Stimulated activated CD8-positive, alpha-beta memory T cell treated with anti-CD3 and anti-CD28 coated beads, Interleukin-2, amount 100 ng/mL, for 48 hours (primary cell): ENCODE measurements at places on chromosomes 6 and 20.

DNA sequence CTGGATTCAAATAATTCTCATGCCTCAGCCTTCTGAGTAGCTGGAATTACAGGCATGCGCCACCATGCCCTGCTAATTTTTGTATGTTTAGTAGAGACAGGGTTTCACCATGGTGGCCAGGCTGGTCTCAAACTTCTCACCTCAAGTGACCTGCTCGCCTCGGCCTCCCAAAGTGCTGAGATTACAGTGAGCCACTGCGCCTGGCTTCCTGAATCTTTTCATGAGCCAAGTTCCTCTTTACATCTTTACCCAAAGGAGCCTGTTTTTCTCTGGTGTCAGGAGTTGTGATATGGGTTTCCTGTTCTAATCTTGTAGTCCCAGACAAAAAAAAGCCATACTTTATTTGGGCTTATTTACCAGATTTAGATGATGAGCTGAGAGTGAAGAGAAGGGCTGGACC lies 34.4 kb downstream of the PCNA start:
- no peak for DNase-seq

DNA sequence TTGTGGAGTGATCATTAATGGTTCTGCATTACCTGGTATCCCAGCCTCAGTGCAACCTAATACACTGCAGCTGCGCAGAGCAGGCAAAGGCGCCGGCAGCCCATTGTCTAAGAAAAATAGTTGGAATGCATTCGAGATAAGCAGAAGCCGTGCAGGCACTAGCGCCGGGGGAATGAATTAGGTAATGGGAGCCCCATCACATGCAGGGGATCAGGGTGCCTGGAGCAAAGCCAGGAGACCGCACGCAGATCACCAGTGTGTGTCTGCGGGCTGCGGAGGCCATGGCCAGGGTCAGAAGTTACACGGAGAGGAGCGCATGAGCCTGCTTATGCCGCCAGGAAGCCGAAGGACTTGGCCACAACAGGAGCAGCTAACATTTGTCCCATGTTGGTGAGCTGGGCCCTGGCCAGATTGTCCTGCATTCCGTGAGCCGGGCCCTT lies 156.8 kb downstream of the DLL1 start:
- DNase-seq: no peak

- no peak for DNase-seq
Observed at GRCh38 chr6:17096096-17096495, 5.8 kb upstream of the STMND1 start.

- no peak for DNase-seq
Observed at GRCh38 chr6:106757267-106757666, 127.9 kb downstream of the QRSL1 start.

DNA sequence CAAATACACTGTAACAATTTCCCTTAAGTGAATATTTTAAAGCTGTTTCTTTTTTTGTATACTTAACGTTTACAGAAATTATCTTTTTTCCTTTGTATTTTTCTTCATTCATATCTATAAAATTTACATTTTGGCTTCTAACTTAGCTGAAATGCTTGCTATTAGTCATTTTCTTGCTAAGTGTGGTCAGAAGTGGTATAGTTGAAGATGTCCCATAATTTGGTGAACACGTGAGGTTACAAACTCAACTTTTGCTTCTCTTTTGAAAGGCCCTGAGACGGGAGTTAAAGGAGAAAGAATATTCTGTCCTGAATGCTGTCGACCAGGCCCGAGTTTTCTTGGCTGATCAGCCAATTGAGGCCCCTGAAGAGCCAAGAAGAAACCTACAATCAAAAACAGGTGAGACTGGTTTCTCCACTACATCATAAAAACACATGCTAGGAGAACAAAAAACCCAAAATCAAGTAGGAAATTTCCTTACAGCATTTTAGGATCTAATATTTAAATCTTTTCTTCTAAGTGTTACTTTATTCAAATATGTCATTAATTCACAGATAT lies 445.0 kb downstream of the UTRN start:
- DNase-seq: no peak

DNA sequence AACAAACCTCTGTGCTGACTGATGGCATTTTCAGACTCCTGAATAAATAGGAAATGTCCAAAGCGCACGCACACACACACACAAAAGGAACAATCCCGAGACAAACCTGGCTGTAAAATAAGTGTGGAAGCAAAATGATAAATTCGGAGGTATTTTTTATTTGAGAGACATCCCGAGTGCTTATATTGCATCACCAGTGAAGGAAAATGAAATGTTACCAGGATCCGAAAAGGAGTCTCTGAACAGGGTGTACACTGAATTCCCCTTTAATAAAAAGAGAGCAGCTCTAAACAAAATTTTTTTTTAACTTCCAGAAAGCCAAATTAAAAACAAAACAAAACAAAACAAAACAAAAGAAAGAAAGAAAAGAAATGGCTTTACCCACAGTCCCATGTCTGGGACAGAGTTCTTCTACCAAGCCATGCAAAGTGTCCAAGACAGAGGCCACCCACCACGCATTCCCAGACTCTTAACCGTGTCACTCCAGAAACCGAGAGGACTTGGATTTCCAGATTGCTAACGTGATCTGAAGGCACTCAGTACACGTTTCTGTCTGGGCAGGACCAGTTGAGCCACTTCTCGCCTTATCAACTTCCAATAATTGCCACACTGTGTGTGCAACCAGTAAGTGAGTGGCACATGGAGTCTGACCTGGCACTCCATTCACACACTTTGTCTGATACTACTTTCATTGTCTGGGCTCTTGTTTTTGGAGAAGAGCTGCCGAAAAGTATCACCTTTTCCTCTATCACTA lies 817 bp downstream of the ME1 start:
- DNase-seq: no peak

- DNase-seq: no peak
Observed at GRCh38 chr20:13125486-13125885, 95.6 kb upstream of the ISM1 start.

GRCh38 chr6:115882174-115882573 lies 178.5 kb downstream of the FRK start:
- no peak for DNase-seq

GRCh38 chr6:95543798-95544197 lies 33.5 kb upstream of the MANEA start:
- DNase-seq: no peak

GRCh38 chr6:24522228-24523176 lies 27.7 kb downstream of the ALDH5A1 start:
- DNase-seq: no peak

DNA sequence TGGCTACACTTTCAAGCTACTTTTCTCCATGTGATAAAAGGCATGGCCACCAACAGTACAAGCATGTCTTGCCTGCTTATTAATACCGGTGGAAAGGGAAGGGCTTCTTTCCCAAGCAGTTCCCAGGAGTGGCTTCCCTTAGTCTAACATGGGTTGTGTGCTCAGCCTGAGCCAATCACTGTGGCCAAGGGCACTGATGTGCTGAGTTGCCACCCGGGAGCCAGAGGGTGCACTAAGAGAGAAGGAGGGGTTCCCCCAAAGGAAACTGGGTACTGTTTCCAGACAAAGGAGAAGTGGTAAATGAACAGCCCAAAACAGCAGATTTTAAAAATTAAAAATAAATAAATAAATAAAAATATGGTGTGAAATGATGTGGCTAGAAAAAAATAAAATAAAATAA lies 68.5 kb downstream of the BANF2 start:
- DNase-seq: no peak

DNA sequence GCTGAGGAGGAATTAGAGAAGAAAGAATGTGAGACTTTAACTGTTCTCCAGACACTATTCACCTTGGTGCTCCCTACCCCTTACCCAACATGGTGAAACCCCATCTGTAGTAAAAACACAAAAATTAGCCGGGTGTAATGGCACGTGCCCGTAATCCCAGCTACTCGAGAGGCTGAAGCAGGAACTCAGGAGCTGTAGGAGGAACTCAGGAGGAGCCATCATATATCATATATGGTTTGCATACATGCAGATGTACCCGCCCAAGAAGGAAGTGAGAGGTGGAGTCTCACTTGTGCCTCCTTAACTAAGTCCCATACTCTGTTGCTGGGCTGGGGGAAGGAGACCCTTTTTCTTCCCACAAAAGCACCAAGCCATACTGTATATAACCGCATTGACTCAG lies 35.5 kb upstream of the ME1 start:
- DNase-seq: no peak

DNA sequence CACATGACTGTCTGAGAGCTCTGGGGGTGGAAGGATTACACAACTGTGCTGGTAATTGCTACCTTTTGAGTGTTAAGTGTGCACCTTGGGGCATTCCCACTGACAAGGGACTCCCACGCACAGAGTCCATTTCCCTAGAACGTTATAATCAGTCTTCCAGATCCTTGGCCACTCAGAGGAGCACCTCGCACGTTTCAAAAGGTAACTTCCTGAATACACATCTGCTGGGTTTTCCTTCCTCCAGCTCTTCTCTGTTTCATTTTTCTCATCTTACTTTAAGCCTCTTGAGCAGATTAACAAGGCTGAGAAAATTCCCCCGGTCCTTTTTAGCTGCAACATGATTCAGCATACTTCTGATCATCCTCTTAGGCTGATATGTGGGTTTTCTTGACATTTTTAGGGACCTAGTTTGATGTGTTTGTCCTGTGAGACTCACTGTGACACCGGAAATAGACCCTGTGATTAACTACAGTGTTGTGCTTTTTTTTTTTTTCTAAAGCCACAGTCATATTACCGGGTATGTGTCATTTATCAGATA lies 98.4 kb upstream of the DUSP22 start:
- DNase-seq: no peak

DNA sequence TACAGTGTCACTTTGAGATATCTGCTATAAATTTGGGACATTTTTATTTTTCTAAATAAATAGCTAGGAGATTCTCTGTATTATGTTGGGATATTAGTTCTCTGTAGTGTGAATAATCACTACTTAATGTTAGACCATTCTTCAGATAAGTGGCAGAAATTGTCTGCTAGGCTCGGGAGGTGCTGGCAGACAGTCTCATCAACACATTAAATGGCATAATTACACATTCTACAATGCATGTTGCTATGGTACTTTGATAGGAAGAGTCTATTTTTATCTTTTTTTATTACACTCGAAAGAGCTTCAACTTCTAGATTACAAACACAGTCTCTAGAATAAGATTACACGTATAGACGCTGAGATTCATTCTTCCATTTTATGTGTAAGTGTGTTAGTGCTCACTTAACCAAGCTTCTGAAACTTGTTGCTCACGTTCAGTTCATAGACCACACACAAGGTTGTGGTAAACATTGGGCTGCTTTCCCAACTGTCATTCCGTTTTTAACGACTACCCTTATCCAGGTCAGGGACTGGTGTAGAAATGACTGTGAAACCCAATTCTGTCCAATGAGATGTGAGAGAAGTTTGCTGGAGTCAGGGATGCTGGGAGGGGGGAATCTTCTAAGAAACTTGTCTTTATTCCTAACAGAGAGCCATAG lies 78.6 kb downstream of the TPBG start:
- no peak for DNase-seq

DNA sequence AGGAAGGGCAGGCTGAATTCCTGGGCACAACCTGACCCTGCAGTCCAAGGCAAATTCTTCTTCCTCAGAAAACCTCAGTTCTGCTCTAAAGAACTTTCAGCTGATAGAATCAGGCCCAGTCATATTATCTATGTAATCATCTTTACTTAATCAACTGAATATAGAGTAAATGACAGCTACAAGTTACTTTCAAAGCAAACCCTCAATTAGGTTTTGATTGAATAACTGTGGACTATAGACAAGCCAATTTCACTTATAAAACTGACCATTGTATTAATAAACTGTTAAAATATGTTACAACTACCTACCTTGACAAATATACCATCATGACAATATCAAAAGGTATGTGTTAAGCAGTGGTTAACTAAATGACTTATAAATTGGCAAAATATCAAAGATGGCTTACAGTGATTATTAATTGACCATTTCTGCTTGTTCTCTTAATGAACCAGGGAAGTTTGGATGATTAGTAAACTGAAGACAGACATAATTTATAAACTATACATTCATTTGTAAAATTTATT lies 46.1 kb upstream of the ADGRF5 start:
- DNase-seq: no peak

GRCh38 chr6:98366371-98366770 lies 468.0 kb upstream of the POU3F2 start:
- DNase-seq: no peak

DNA sequence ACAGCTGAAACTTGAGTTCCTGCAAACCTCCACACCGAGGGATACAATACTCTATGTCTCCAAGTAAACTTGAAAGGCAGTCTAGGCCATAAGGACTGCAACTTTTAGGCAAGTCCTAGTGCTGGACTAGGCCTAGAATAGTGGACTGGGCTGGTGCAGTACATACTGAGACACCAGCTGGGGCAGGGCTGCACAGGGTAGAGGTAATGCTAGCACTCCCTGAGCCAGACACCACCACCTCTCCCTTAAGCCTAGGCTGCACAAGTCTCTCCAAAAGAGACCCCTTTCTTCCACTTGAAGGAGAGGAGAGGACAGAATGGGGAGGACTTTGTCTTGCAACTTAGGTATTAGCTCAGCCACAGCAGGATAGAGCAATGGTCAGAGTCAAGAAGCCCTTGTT lies 65.7 kb upstream of the PTPRK start:
- no peak for DNase-seq

GRCh38 chr20:13683833-13684232 lies 45.1 kb upstream of the TASP1 start:
- no peak for DNase-seq

DNA sequence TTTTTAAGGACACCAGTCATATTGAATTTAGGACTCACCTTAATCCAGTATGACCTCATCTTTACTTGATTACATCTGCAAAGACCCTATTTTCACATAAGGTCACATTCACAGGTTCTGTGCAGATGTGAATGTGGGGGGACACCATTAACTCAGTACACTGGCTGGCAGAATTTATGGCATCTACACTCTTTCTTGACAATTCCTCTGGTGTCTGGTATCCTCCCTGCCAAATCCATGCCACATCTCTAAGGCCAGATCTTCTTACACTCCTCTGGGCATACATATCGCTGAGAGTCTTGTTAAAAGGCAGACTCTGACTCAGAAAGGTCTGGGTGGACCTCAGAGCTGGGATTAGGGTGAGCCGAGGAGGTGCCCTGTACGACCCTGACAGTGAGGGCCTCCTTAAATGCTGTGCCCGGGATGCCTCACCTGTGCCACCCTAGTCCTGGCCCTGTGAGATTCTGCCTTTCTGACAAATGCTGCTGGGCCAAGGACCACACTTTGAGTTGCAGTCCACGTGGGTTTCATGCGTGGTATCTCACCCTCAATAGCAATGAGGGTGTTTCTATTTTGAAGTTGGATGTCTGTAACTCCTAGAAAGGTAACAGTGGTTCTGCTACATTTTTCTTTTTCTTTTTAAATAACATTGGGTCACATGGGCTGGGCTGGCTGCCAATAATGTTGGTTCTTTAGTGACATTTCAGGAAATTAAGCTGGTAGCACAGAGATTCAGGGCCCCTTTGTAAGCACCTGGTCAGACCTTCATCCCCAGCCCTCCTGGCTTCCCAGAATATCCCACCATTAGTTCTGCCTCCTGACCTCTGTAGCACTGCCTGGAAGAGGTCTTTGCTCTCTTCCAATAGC lies 17.2 kb upstream of the LRRN4 start:
- DNase-seq: no peak
